ENCODE measurements at places on chromosomes 1 and 21.

DNA sequence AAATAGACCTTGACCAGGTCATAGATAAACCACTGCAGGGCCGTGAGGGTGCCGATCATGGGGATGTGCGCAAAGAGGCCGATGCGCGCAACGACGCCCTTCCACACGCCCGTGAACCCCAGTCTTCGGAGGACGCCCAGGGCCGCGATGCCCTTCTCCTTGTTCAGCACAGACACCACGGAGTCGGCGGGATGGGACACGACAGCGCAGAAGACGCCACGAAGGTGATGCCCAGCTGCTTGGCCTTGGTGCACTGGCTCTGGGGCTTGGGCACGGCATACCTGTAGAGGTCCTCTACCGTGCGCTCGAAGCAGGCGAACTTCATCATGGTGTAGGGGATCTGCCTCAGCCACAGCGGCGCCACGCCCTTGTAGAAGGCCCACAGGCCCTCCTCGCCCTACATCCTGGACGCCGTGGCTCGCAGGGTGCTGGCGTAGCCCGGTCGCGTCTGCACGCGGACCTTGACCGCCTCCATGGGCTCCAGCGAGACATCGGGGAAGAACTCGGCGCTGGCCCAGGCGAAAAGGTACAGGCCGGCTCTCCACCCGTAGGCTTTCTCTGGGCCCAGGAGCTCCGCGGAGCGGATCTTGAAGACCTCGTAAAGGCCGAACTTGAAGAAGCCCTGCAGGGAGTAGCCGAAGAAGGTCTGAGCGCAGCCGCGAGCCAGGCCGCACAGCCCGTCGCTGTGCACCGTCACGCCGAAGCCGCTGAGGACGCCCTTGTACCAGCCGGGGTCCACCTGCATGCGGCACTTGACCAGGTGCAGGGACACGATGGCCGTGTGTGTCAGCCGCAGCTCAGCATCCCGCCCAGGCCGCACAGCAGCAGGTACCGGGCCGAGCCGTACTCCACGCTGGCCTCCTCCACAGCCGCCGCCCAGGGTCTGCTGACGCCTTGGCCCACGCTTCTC lies 20.5 kb upstream of the DMRTB1 start:
- no peak for DNase-seq

DNA sequence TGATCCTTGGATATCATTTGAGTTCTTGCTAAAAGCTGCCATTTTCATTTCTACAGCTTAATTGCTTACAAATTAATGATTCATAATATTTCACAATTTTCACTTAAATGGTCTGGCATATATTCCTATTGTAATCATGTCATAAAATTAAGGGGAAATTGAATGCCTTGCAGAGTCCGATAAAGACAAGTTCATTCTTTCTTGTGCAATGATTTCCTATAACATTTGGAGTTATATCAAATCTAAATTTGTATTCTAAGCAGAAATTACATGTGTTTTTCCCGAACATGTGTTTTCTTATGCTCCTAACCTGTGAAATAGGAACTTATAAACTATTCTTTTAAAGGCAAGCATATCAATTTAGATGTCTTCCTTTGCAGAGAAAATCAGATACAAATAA lies 118.3 kb upstream of the CYYR1 start:
- no peak for DNase-seq

- DNase-seq: no peak
Measured at GRCh38 chr1:41730806-41731205, 187.9 kb downstream of the HIVEP3 start.

GRCh38 chr1:193285641-193286040 lies 99.2 kb upstream of the B3GALT2 start:
- DNase-seq: no peak

DNA sequence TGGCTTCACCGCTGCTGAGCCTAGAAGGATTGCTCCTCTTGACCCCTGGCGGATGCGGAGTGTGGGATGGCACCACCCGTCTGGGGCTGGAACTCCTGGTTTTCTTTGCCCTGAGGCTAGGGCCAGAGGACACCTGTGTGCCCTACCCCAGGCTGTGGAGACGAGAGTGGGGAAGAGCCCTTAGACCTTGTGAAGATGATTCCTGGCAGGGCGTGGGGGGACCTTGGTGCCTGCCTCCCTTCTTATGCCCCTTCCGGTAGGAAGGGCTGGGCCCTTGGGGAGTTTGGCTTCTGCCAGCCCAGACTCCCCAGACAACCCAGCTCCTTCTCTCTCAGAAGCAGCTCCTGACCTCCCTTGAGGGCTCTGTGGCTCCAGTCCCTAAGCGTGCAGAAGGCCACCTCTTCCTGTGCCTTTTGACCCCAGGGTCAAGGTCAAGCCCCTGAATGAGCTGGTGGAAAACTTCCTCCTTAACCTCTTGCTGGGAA lies 891 bp downstream of the RPS6KA1 start:
- no peak for DNase-seq

DNA sequence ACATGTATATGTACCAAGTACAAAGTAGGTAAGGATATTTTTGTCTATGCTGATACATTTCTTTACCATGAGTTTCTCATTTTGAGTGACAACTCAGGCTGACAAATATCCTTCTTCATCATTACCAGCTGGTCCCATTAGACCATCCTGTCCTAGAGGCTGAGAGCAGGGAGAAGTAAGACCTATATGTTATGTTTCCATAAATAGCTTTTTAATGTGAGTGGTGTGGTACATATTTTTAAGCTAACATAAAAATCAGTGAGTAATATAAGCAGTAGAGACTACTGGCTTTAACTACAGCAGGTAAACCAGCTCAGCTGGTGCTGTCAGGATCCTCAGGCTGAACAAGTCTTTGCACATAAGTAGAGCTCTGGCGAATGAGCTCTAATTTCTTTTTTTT lies 62.4 kb downstream of the CLEC20A start:
- no peak for DNase-seq
